ENCODE measurements at places on chromosomes 3 and 15.
A peak's percentile ranks its signal among the peaks of the same experiment; 100 is the strongest.

- no peak for DNase-seq
These were observed 1046.1 kb upstream of the CFAP20DC start for GRCh38 chr3:60095930-60096329.

DNA sequence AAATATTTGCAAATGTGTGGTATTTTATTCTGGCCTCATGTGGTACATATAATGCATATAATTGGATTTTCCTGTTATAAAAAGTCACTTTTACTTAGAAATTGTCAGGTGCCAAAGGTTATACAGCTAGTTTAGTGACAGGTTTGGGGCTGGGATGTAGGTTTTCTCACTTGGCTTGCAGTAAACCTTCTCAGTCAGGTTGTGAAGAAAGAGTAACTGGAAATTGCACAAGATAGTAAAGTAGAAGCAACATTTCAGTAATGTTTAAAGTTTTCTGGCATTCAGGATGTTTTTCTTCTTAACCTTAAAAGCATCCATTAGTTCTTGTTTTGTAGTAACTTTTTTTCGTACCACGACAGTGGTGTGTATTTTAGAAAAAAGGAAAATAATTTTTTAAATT lies 53.9 kb downstream of the MEF2A start:
- no peak for DNase-seq

DNA sequence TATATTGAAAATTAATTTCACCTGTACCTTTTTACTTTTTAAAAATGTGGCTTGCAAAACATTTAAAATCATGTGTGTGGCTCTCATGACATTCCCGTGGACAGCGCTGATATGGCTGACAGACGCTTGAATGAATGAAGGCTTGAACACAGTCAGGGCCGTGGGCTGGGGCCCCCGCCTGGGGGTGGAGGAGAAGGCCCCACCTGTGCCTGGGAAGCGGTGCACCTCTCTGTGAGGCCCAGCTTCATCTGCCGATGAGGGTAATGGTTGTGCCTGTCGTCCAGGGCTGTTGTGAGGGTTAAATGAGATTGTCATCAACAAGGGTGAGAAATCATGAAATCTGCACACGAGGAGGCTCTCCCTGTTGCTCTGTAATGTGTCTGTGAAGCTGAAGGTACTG lies 85.9 kb upstream of the PRR23E start:
- no peak for DNase-seq

DNA sequence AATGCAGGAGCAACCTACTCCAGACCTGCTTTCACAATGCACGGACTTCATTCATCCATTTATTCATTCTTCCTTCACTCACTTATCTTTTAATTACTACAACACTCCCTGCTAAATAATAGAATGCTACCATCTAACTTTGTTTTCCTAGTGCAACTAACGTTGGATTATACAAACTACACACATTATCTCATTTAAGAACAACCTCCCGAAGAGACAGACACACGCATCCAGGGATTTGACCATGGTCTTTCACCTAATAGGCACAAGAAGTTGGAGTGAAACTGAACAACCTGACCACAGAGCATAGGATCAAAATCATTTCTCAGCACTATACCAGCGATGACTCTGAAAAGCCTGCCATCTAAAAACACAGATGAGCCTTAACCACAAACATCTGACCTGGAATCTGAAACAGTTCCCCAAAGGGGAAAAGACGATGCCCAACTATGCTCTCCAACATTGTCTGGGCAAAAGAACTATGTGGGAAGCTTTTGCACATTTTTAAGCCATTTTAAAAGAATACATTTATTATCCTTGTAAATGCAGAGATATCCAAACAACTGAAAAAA lies 21.0 kb downstream of the ZNF385D start:
- no peak for DNase-seq

- no peak for DNase-seq
These were observed 87.6 kb downstream of the THBS1 start for GRCh38 chr15:39668457-39668856.

DNA sequence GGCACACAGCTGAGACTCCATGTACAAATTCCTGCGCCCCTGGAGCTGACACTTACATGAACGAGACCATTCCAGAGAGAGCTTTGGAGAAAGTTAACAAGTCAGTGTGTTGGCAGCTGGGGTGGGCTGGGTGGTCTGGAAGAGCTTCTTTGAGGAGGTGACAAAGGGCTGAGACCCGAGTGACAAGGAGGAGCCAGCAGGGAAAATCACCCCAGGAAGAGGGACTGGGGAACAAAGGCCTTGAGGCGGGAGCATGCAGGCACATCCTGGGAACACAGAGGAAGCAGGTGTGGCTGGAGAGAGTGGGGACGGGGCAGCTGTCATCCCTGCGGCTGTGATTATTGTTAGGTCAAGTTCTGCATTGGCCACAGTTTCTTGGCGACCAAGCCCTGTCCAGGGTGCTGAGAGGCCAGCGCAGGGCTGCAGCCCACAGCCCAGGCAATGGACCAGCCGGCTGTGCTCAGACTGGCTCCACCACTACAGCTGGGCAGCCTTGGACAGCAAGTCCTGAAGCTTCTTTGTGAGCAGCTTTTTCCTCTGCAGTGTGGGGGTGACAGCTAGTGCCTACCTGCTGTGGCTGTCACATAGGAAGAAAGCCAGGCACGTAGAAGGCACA lies 34.2 kb upstream of the PRR23E start:
- peak; percentile 23 for DNase-seq

- no peak for DNase-seq
These were observed 51.5 kb upstream of the SKIL start for GRCh38 chr3:170306015-170306414.

GRCh38 chr15:94027581-94027980 lies 203.8 kb upstream of the MCTP2 start:
- DNase-seq: no peak

- no peak for DNase-seq
These were observed 258.2 kb downstream of the EDEM1 start for GRCh38 chr3:5445676-5446201.

GRCh38 chr15:78093242-78094020 lies 1.1 kb downstream of the SH2D7 start:
- DNase-seq: no peak

DNA sequence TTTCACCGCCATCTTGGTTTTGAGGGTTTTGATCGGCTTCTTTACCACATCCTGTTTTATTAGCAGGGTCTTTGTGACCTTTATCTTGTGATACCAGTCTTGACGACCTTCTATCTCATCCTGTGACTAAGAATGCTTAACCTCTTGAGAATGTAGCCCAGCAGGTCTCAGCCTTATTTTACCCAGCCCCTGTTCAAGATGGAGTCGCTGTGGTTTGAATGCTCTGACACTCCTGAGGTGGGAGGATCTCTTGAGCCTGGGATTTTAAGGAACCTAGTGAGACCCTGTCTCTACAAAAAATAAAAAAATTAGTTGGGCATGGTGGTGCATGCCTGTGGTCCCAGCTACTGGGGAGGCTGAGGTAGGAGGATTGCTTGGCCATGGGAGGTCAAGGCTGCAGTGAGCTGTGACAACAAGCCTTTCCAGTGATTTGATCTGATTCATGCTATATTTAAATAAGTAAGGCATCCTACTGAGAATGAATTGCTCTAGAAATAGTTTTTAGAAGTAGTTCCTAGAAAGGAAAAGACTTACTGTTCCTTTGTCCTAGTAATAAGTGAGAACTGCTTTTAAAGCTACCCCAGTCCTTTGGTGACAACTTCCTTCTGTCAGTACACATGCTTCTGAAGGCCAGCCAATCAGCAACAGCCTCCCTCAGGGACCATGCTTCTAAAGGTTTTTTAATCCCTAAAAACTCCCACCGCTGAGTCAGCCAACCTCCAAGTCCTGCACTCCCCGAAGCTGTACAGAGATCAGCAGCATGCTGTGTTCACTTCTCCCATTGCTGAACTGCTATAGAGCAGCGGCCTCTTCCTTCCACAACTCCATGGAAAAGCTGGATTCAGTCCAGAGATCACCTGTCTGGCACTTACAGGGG lies 9.1 kb upstream of the CEMIP start:
- no peak for DNase-seq

DNA sequence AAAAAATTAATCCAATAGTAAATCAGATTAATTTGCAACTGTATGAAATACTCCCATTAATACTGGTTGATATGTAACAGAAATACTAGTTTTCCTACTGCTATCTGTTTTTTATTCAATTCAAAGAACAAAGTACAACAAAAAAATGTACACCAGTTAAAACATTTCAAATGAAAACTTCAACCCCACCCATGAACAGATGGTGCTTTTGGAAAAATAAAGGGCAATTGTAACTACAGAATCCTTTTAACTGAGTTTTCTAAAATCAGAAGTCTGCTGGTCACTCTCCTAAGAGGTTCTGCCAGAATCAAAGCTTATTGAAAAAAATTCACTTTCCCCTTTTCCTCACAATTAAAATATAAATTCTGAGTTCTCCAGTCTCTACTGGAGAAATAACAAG lies 34.3 kb downstream of the DENND6A start:
- DNase-seq: no peak

DNA sequence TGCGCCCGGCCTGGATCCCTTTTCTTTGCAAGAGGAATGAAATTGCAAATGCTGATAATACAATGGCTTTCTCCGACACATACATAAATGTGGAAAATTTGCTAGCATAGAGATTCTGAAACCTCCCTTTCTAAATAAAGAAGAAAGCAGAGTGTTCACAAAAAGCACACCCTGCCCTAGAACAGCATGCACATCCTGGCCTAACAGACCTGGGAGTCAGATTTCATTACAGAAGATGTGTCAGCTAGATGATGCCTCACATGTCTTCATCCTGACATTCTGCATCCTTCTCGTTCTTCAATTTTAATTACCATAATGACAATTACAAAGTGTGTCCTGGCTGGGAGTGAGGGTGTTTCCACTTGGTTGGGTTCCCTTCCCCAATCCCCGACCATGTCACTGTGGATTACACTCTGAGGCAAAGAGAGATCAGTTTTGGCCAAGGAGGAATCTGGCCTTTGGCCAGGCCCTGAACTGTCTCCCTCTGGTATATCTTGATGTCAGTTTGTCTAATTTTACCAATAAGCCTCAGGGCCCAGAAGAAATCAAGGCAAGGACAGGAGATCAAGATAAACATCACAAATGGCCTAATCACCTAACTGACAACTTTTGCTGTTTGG lies 104.9 kb upstream of the SPATA12 start:
- no peak for DNase-seq

GRCh38 chr15:48590723-48591122 lies 54.8 kb downstream of the FBN1 start:
- DNase-seq: no peak

DNA sequence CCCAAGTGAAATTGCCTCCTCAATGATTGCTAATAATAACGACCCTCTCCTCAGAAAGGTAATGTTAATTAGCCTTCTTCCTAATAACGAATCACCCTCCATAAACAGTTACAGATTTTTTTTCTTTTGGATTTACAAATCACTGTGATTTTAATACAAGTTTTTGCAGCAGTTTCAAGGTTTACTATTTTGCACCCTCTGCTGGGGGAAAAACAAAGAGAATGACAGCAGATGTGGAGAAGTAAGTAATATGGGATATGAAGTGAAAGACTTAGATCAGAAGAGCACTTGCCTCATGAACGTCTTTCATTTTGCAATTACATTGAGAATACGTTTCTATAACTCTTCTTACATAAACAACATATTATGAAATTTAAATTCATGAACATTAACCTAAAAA lies 16.1 kb upstream of the CNTN3 start:
- DNase-seq: no peak

GRCh38 chr15:42157981-42158765 lies 1.7 kb upstream of the PLA2G4F start:
- DNase-seq: peak; percentile 18
